Mesothelial cell of epicardium (in vitro differentiated cells): ENCODE measurements at places on chromosomes 4 and X.

DNA sequence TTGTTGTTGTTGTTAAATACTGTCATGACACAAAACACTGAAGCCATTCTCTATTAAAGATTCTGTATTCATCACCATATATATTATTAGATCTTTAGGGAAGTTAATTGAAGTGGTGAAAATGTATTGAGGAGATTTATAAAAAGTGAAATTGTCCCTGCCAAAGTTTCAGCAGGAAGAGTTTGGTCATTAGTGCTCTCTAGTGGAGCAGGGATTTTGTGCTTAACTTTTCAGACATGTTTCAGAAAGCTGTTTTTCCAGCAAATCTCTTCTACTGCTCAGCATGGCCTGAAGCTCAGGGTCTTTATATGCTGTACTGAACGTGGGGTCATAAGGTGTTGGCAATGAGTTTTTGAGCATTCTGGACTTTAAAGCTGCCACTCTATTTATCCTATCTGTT is 36.7 kb upstream of the CXXC4 start:
- no peak for DNase-seq

DNA sequence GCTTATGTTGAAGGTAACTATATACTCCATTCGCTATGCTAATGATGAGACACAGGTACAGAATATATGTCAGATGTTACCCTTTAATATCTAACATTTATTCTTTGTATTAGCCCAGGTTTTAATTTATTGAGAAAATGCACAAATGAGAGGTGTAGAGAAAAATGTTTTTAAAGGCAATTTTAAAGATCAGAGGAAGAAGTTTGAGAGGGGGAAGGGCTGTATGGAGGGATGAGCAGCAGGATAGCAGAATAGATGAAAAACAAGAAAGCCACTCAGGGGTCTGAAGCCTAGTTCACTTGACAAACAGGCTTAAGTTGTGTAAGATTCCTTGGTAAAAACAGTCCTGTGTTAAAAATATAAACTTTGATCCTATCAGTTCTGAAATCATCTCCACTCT is 3.7 kb downstream of the MAB21L2 start:
- DNase-seq, result no peak

- no peak for DNase-seq
These were observed 91.8 kb downstream of the KCNIP4 start for GRCh38 chr4:21856754-21857153.

DNA sequence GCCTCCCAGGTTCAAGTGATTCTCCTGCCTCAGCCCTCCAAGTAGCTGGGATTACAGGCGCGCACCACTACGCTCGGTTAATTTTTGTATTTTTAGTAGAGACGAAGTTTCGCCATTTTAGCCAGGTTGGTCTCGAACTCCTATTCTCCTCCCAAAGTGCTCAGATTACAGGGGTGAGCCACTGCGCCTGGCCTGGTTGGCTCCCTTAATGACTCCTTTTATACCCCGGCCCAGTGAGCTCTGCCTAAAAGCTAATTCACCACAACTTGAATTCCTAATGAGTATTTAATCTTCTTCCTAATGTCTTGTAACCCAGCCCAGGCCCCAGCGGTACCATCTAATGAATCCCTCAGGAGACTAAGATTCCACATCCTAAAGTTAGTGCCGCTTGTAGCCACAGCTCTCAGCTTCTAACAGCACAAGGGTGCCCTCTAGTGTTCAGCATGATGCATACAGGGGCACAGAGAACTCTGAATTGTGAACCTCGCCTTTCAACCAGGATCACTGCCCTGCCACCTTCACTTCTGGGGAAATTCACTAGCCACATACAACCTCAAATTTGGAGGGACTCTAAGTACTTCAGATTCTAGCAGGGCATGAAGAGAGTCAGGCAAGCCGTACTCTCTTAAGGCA is 89.5 kb downstream of the OR13H1 start:
- peak; percentile 74 for DNase-seq

- no peak for DNase-seq
These were observed 12.6 kb downstream of the SRD5A3 start for GRCh38 chr4:55358668-55359067.

DNA sequence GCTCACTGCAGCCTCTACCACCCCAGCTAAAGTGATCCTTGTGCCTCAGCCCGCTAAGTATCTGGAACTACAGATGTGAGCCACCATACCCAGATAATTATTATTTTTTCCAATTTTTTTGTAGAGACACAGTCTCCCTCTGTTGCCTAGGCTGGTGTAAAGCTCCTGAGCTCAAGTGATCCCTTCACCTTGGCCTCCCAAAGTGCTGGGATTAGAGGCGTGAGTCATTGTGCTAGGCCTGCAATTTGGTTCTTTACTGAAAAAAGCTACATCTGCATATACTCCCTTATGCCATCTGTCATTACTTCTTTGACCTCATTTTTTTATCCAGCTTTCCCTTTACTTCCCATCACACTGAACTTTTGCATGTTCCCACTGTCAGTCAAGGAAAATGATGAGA is 2012.4 kb upstream of the IGFBP7 start:
- no peak for DNase-seq

- DNase-seq, result no peak
These were observed 16.9 kb downstream of the PLAC1 start for GRCh38 chrX:134641346-134641745.

- no peak for DNase-seq
These were observed 56.7 kb downstream of the SPINK2 start for GRCh38 chr4:56764775-56765174.

GRCh38 chr4:40865696-40866095 is 115.9 kb downstream of the NSUN7 start:
- DNase-seq, result no peak

DNA sequence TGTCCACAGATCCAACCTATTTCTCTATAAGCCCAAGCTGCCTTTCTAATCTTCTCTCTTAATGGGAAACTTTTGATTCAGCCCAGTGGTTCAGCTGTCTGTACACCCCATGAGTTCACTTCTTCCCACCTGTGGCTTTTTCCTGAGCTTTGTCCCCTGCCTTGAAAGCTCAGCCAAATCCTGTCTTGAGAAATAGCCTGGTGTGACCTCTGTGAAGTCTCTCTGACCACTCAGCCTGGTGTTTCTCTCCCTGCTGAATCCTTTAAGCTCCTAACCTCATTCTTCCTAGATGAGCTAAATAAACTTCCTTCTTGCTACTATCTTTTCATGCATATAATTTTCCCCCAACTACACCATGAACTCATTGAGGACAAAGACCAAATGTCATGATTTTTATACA is 15.2 kb upstream of the HERC5 start:
- DNase-seq, result no peak

DNA sequence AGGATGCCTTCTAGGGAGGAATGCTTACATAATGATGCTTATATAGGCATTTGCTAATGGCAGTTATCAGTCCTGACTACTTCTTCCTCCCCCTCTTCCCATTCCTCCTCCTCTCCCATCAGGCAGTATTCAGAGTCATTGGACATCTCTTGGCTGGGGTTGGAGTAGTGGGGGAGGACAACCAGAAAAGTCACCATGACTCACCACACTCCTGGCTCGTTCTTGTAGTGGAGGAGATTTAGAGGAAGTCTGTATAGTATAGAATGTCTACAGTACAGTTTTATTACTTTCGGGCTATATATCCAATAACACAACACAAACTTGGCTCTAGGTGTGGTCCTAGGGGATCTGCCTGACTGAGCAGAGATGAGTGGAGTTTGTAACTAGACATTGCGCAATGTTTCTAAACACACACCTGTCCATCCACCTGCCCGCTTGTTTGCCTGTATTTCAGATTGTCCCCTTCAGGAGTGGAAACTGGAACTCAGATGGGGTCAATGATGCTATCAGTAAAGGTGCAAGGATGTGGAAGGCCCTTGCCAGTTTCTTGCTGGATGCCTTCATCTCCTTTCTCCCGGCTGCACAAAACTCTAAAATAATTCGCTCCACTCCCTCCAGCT is 27.9 kb upstream of the KIAA1210 start:
- no peak for DNase-seq

DNA sequence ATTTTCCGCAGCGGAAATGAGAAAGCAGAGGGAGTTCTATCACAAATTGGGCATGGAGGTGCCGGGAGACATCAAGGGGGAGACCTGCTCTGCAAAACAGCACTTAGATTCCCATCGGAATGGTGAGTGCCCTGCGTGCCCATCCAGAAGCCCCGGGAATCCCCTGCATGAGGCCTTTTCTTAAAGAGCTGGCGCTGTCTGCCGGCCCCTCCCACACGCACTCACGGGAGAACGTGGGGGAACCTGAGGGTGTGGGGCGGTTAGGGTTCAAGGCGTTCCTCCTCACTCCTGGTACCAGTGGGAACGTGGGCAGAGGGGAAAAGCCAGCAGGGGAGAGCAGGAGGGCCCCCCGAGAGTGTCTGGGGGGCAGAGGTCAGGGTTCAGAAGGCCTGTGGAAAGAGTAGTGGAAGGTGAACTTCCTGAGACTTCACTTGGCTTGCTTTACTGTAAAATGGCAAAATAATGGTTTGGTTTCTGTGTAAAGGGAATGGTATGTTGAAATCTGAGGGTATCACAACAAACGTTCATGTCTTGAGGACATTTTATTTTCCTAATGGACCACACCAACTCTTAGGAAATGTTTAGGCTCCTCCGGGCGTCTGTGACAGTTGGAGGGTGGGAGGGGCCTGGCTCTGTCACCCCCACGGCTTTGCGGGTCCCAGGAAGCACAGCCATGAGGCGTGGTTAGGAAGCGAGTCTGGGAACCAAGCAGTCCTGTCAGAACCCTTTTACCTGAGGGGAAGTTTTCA is 38.0 kb downstream of the PCGF3 start:
- no peak for DNase-seq

DNA sequence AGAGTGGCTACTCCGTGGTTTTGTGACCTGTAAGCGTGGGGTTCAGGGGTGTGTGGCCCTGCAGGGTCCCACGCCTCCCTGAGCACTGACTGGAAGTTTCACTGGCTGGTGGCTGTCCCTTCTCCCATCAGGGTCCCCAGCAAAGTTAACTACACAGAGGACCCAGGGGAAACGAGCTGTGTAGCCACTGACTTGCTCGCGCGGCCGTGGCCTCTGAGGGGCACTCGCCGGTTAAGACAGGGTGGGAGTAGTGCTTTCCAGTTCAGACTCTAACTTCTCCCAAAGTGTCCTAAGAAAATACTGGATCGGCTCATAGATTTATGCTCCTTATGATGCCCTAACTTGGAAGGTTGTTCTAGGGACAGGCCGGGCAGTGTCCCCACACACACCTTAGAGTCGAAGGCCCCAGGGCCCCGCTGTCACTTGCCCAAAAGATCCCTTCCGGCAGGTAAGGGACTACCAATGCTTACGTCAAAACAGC is 28.2 kb downstream of the NELFA start:
- no peak for DNase-seq

- no peak for DNase-seq
These were observed 287.0 kb upstream of the TET2 start for GRCh38 chr4:104859601-104860237.

DNA sequence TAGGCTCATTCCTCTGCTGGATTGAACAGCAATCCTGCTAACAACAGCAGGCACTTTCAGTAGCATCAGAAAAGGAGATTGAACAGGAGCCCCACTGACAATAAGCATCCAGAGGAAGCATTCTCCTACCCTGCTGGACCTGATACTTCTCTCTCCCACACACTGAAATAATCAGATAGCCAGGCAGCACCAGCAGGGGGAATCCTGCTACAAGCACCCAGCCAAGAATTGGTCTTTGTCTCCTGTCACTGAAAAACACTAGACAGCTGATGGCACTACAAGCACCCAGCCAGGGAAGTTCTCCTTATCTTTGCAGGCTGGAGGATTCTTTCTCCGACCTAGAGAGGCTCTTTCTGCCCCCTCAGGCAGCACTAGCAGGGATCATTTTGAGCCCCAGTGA is 444.3 kb upstream of the GRIA3 start:
- no peak for DNase-seq

- DNase-seq, result no peak
These were observed 21.8 kb downstream of the RPS6KA3 start for GRCh38 chrX:20244931-20245330.

- DNase-seq, result no peak
These were observed 35.2 kb downstream of the PWWP3B start for GRCh38 chrX:106203315-106203714.

GRCh38 chr4:11471618-11472017 is 42.9 kb upstream of the HS3ST1 start:
- DNase-seq, result no peak

DNA sequence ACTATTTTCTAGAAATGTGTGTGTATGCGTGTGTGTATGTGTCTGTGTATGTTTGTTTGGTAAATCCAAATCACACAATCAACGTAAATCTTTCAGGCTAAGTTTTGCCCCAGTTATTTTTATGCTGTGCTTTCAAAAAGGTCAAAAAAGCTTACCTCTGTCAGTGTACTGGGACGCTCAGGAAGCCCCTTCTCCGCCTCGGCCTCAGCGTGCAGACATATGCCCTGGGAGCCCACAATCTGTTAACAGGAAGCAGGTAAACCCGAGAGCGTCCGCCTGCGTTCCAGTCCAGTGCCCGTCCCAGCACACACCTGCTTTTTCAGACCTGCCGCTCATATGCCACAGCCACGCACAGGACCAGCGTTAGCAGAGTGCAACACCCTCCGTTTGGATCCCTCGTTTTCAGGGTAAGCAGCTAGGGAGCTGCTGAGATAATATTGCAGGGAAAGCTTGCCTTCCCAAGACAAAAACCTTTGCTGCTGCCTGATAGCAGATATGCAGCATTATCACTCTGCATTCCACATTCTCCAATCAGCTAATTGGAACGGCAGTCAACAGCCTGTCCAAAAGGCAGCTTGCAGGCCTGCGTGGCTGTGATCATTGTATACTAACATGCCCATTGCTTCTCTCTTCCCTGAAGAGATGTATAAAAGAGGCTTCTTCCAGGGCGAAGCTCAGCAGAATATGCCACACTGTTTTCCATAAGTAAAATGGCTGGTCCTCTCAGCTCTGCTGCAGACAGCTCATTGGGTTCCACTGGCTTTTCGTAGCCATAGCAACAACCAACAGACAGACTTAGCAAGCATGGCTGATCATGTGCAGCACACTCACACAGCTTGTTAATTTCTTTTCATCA is at the start of gene SORBS2:
Gene SORBS2, minus strand, starts transcription at position 686 of the 856 bp plus-strand sequence. CDS start 121,623 bp downstream, outside the sequence.
- DNase-seq, result no peak

DNA sequence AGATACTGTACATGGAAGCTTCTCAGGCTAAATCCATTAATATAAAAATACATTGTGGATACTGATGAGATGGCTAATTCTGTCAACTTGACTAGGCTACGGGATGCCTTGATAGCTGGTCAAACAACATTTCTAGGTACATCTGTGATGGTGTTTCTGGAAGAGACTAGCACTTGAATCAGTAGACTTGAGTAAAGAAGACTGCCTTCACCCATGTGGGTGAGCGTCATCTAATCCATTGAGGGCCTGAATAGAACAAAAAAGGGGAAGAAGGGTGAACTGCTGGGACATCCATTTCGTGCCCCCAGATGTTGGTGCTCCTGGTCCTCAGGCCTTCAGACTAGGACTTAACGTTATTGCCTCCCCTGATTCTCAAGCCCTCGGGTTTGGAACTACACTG is 3.7 kb upstream of the SRP72 start:
- no peak for DNase-seq

GRCh38 chr4:114386637-114387233 is 211.9 kb upstream of the UGT8 start:
- DNase-seq, result no peak

- no peak for DNase-seq
These were observed 239.0 kb downstream of the SLITRK2 start for GRCh38 chrX:146056511-146057081.
